ENCODE measurements at places on chromosomes 4 and X.

DNA sequence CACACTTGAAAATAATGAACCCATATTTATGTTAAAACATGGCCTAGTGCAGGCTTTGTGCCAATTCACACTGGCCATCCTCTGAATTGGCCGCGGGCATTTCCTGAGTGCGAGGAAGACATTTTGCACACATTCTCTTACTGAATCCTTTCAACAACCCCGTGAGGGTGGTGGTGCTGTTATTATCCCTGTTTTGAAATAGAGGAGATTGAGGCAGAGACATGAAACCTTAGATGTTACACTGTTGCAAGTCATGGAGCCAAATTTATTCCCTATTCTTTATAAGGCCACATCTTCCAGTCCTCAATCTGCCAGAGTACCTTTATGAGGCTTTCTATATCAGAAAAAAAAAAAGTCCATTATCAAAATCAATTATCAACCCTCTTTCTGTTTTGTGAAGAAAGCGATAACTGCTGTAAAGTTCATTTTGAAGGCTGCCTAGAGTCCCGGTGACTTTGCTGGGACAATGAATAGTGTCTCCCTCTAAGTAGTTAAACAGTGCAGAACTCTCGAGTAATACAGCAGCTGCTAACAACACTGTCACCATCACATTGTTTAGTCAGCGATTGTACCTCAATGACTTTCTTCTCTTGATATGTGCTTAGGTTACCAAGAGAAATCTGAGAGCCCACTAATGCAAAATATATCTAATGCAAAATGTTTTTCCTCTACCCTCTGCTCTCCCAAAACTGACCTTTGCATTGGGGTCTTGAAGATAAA is 242.3 kb upstream of the PPARGC1A start:
- DNase-seq = no peak

GRCh38 chrX:67780694-67781109 is 236.9 kb downstream of the AR start:
- DNase-seq = no peak

DNA sequence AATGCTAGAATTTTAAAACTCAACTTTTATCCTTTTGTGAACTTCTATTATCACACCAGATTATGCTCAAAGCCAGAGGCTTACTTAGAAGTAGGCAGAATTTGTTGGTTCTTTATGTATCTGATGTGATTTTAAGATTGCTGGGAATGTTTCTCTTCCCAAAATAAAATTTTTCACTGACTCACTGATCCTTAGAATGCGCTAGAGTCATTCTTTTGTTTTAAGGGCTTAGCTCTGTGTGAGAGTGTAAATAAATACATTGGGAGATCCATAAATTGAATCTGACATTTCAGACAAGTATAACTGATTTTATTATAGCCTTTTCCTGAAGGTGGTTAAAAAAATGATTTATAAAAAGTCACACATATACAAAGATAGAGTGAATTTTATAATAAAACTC is 101.3 kb downstream of the LARP1B start:
- no peak for DNase-seq

GRCh38 chr4:70670332-70671014 is 4.2 kb upstream of the JCHAIN start:
- no peak for DNase-seq

- DNase-seq = peak; percentile 39
These were observed 372.7 kb downstream of the SH2D1A start for GRCh38 chrX:124719060-124719459.

DNA sequence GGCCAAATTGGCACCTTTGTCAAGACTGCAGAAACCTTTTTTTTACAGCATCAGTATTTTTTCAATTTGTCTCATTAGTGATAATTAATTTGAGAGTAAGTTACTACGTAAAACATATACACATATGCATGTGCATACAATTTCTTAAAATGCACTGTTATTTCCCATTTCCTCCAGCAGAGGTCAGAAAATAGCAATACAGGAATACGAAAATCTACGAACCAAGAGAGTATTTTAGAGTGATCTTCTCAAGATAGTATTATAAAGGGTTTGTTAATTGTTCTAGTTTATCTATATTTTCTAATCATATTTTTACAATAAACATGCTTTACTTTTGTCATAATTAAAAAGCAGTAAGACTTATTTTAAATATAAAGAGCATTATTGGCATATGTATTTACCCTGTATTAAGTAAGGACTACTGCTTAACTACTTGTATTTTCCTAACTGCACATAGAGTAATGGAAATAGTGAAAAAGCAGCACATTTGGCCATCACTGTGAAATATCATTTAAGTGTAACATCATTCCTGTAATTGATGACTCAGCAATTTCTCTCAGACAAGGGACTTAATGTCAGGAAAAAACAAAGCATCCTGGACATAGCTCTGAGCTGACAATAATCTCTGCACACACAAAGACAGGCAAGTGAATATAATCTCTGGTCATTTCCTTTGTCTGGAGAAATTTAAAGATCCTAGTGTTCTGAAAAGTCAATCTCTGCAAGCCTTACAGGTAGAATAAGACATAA is 45.6 kb downstream of the MAOB start:
- peak; percentile 10 for DNase-seq

GRCh38 chrX:69158166-69158980 is 6.9 kb downstream of the PJA1 start:
- no peak for DNase-seq

GRCh38 chrX:37686996-37687395 is 1.4 kb downstream of the XK start:
- no peak for DNase-seq

DNA sequence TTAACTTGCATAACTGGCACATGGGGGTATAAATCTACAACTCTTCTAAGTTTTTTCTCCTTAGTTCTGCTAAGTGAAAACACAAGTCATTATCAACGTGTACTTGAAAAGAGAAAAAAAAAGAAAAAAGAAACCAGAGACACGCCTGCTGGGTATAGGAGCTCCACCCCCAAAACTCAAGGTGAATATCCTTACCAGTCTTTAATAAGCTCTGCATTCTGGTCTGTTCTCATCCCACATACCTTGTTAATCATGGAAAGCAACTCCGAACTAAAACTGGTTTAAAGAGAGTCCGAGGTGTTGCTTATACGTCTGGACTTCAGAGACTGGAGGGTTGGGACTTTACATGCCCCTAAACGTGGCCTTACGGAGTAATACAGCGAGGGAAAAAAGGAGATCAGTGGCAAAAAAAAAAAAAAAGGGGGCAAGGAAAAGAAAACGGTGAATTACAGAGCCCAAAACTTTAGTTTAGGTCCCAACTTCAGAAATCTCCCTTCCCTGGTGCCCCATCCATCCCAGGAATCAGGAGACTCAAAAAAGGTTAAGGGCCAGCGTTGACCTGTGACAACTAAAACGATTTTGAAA is 1.0 kb downstream of the PGRMC2 start:
- no peak for DNase-seq

DNA sequence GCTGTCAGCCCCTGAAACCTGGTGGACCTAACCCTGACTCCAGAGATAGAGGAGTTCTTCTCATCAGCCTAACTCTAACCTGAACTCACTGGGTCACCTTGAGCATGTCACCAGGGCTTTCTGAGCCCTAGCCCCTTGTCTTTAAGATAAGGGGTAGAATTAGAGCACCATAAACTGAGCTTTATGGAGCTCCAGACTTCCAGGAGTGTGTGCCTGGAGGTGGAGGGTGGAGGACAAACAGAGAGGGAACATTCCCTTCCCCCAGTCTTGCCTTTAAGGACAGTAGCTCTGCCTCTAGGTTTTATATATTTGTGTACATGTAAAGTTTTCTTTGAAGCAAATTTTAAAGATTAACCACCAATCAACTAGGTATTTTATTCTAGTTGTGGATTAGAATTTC is 83.9 kb upstream of the PACRGL start:
- DNase-seq = no peak

DNA sequence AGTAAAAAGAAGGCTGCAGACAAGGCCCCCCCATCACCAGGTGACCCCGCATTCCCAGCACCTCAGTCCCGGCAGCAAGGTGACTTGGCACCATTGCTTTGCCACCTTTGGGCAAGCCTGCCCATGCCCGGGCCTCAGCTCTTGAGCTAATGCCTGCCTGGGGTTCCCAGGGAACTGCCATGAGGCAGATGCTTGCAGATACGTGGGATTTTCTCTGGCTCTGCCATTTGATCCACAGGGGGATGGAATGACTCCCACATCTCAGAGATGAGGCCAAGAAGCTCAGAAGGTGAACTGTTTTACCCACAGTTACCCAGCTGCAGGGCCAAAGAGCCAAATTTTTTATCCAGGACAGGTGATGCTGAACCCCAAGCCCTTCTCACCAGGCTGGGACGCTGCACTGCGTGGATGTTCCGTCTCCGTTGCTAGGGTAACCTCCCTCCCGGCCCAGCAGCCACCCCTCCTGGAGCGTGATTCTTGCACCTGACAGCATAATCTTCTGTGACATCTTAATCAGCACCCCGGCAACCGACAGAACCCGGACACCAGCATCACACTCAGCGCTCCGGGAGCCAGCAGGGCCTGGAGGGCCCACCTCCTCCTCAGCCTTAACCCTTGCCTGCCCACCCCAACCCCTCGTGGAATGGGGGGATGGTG is 15.7 kb upstream of the MSX1 start:
- no peak for DNase-seq
